ENCODE measurements at places on chromosomes 4 and X.

DNA sequence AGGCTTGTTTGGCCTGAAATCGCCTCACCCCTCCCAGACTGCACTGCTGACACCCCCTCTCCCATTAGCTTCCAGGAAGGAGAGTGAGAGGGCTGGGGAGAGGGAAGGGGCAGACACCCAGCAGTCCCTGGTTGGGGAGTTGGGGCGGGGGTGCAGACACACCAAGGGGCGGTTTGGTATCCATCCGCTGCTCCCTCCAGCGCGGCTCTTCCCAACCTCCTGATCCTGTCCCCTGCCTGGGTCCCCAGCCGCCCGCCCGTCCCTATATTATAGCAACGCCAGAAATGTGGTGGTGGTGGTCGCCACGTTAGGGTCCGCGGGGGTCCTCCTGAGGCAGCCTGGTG lies 24.9 kb downstream of the GPRASP3 start:
- H3K27me3 ChIP-seq = peaks cover 2% of the 10 kb centered on the region
- no peak overlapping the region for H3K27ac ChIP-seq
- H3K4me3 ChIP-seq = peak overlapping the region; percentile 50
- peaks cover 3% of the 10 kb centered on the region for H3K4me1 ChIP-seq
- no peaks in the 10 kb centered on the region for H3K36me3 ChIP-seq

DNA sequence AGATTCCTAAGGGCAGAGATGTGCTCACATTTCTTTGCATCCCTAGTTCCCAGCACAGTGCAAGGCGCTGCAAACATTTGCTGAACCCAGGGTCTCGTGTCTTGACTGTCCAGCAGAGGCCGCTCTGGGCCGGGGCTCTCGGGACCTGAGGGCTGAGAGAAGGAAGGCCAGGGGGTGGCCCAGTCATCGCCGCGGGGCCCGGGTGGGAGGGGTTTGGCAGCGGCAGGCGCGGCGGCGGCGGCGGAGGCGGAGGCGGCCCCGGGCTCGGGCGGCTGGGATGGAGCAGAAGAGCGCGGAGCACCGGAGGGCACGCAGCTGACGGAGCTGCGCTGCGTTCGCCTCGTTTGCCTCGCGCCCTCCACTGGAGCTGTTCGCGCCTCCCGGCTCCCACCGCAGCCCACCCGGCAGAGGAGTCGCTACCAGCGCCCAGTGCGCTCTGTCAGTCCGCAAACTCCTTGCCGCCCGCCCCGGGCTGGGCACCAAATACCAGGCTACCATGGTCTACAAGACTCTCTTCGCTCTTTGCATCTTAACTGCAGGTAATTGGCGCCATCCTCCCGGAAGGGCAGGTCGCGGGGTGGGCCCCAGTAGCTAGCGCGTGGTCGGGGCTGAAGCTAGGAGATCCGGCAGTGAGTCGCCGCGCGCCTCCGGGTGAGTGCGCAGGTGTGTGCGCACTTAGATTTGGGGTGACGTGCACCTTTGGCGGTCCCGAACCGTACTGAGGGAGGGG lies at the start of gene PARM1:
Gene PARM1 (plus strand): TSS at position 285 of the 730 bp plus-strand sequence. CDS start 212 bp downstream, at position 497.
- peak; percentile 53 for DNase-seq
- H3K4me1 ChIP-seq = peaks cover 10% of the 10 kb centered on the region
- peaks cover 61% of the 10 kb centered on the region for H3K27me3 ChIP-seq

DNA sequence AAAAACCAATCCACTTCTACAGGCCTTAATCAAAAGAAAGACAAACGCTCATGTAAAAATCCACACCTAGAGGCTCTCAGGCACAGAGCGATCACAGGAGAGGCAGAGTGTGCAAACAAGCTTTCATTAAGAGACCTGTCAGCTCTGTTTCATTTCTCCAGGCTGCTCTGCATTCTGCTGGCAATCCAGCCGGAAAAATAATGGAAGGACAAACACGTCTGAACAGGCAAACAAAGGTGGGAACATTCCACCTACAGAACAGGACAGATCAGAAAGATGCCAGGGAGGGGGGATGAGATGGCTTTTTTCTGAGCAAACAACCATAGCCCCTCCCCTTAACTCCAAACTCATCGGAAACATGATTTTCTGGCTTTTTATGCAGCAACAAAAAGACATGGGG lies 9.7 kb downstream of the SOD3 start:
- no peaks in the 10 kb centered on the region for H3K36me3 ChIP-seq
- H3K4me3 ChIP-seq = no peak overlapping the region
- H3K4me1 ChIP-seq = no peaks in the 10 kb centered on the region
- DNase-seq = no peak
- peaks cover 18% of the 10 kb centered on the region for H3K27me3 ChIP-seq
- no peak overlapping the region for H3K27ac ChIP-seq

DNA sequence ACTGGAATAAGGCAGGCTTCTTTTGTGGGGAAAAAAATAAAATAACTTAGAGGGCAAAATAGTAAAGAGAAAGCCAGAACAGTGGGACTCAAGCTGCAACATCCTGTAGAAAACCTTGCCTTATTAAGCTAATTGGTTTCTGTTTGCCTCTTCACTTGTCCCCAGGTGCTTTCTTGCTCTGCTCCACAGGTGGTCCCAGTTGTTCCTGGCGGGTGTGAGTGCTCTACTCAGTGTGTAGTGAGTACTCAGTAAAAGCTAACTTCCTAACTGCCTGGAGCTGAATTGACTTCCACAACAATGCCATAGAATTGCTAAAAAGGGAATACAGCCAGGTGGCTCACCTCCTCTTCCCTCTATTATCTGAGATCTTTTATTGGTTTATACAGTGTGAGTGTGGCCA lies 930.2 kb downstream of the C4orf33 start:
- no peaks in the 10 kb centered on the region for H3K4me1 ChIP-seq
- H3K4me3 ChIP-seq = no peak overlapping the region
- no peaks in the 10 kb centered on the region for H3K27me3 ChIP-seq
- no peak for DNase-seq
- no peaks in the 10 kb centered on the region for H3K36me3 ChIP-seq

GRCh38 chr4:79678472-79679202 lies 270.6 kb upstream of the GK2 start:
- peak; percentile 34 for DNase-seq
- peaks cover 6% of the 10 kb centered on the region for H3K27me3 ChIP-seq
- peak overlapping the region; percentile 17 for H3K4me3 ChIP-seq

GRCh38 chr4:148170408-148171365 lies 271.5 kb downstream of the NR3C2 start:
- no peaks in the 10 kb centered on the region for H3K27me3 ChIP-seq
- peaks cover 3% of the 10 kb centered on the region for H3K4me1 ChIP-seq
- H3K36me3 ChIP-seq = no peaks in the 10 kb centered on the region
- DNase-seq = no peak
- no peak overlapping the region for H3K27ac ChIP-seq
- H3K4me3 ChIP-seq = no peak overlapping the region

DNA sequence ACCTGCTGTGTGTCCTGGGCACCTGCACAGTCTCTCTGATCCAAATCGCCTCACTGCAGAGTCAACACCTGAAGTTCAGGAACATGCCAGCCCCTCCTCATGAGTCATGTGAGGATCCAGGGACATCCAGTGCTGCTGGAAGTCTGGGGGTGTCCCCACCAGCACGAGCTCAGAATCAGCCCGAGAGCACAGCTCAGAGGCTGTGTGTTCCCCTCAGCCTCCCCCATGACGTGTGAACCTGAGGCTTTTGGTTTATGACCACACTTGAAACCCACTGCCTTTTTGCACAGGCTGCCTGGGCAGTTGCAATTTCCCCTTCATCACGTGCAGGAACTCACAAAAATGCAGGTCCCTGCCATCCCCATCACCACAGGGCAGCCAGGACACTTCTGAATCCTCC lies 47.1 kb downstream of the PPP2R2C start:
- H3K4me3 ChIP-seq = no peak overlapping the region
- DNase-seq = no peak
- H3K4me1 ChIP-seq = no peaks in the 10 kb centered on the region
- no peak overlapping the region for H3K27ac ChIP-seq
- H3K27me3 ChIP-seq = no peaks in the 10 kb centered on the region
- H3K36me3 ChIP-seq = no peaks in the 10 kb centered on the region

- H3K4me3 ChIP-seq = no peak overlapping the region
- H3K4me1 ChIP-seq = peaks cover 8% of the 10 kb centered on the region
- no peak overlapping the region for H3K27ac ChIP-seq
- H3K36me3 ChIP-seq = no peaks in the 10 kb centered on the region
- no peak for DNase-seq
These were observed 32.0 kb upstream of the KIAA0232 start for GRCh38 chr4:6750286-6751221.

DNA sequence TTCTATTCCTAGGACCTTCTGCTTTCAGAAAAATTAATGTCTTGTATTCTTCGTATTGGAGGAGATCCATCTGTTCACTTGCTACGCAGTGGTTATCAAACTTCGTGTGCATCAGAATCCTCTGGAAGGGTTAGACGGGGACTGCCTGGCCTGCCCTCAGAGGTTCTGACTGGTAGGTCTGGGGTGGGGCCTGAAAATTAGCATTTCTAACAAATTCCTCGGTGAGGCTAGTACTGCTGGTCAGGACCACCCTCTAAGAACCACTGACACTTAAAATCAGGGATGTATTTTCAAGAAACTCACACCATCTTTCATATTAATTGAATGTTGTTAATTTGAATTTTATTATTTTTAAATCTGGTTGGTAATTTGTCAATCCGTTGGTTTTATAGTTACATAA lies 63.0 kb downstream of the MAPK10 start:
- H3K27me3 ChIP-seq = no peaks in the 10 kb centered on the region
- H3K4me1 ChIP-seq = no peaks in the 10 kb centered on the region
- H3K36me3 ChIP-seq = no peaks in the 10 kb centered on the region
- H3K4me3 ChIP-seq = no peak overlapping the region
- DNase-seq = no peak

DNA sequence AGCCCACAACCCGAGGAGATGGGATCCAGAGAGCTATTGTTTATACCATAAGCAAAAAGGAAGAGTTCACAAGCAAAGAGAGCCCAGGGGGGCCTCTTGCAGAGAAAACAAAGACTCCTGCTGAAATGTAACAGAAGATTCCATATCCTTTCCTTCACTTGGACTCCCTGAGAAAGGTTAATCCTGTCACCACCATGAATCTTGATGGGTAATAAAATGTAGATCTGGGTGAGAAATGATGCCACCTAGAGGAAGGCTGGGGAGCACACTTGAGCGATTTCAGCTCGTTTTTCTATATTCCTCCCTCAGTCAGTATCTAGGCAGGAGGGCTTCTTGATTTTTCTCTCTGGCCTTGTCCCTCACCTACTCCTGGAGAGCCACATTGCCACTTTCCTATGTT lies 10.2 kb upstream of the KCNE5 start:
- no peak overlapping the region for H3K27ac ChIP-seq
- no peak for DNase-seq
- peaks cover 18% of the 10 kb centered on the region for H3K36me3 ChIP-seq
- H3K4me1 ChIP-seq = peaks cover 17% of the 10 kb centered on the region
- no peak overlapping the region for H3K4me3 ChIP-seq

GRCh38 chr4:17309567-17310268 lies 202.2 kb downstream of the QDPR start:
- H3K36me3 ChIP-seq = no peaks in the 10 kb centered on the region
- peaks cover 7% of the 10 kb centered on the region for H3K27me3 ChIP-seq
- peaks cover 5% of the 10 kb centered on the region for H3K4me1 ChIP-seq
- H3K4me3 ChIP-seq = no peak overlapping the region
- no peak for DNase-seq

- H3K4me3 ChIP-seq = no peak overlapping the region
- H3K4me1 ChIP-seq = peaks cover 36% of the 10 kb centered on the region
These were observed 43.5 kb downstream of the CLCN3 start for GRCh38 chr4:169663831-169664230.

DNA sequence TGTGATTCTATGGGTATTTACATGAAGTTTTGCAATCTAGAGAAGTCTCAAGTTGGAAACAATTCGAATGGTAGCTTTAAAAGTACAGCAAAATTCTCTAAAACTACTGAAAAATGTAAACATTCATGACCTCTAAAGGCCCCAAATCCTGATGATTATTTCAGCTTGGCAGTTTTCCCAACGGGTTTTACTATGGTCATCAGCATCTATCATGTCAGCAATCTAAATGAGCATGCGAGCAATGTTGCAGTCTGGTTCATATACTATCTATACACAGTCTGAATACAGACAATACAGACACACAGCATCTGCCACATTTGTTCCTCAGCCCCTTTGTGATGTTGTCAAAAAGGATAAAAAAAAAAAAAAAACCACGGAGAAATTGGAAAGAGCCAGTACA lies 790.3 kb upstream of the HTR2C start:
- no peak overlapping the region for H3K27ac ChIP-seq
- no peaks in the 10 kb centered on the region for H3K27me3 ChIP-seq
- no peaks in the 10 kb centered on the region for H3K4me1 ChIP-seq
- no peak for DNase-seq

- peaks cover 22% of the 10 kb centered on the region for H3K36me3 ChIP-seq
- no peak overlapping the region for H3K27ac ChIP-seq
- H3K27me3 ChIP-seq = no peaks in the 10 kb centered on the region
- no peak for DNase-seq
These were observed 109.6 kb downstream of the PDE5A start for GRCh38 chr4:119518915-119519410.

DNA sequence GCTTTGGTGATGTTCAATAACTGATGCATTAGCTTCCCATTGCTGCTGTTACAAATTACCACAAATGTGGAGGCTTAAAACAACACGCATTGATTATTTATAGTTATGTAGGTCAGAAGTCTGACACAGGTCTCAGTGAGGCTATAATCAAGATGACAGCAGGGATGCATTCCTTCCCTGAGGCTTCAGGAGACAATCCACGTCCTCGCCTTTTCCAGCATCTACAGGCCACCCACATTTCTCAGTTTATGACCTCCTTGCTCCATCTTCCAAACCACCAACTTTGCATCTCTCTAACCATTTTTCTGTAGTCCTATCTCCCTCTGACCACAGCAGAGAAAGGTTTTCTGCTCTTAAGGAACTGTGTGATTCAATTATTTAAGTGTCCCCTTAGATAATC lies 92.5 kb downstream of the GASK1B start:
- H3K36me3 ChIP-seq = no peaks in the 10 kb centered on the region
- no peak for DNase-seq

DNA sequence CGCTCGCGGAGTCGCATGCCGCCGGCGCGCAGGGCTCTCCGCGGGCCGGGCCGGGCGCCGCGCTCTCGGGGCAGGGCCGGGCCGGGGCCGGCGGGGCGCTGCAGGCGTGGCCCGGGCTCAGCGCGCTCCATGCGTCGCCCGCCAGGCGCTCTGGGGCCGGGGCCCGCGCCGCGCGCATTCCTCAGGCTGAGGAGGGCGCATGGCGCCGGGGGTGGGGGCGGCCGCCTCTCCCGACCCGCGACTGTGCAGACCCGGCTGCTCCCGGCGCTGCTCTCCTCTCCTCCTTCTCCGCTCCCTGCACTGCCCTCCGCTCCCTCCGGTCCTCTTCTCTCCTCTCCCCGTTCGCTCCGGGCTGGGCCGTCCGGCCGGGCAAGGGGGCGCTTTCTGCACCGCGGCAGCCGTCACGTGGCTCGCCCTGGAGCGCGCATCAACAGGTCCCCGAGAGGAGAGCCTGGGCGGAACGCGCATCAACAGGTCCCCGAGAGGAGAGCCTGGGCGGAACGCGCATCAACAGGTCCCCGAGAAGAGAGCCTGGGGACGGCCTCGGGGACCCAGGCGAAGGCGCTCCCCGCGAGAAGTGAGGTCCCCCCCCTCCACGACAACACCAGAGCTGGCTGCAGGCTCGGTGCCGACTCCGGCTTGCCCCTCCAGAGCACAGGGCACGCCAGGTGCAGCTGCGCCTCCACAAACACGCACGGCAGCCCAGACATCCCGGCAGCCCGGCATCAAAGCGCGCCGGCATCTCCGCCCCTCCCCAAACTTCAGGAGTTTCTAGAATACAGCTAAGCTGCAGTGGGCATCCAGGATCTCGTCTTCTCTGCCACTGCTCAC lies 12.9 kb downstream of the PPP2R3B start:
- H3K27me3 ChIP-seq = peaks cover 43% of the 10 kb centered on the region
- H3K27ac ChIP-seq = no peak overlapping the region
- peak overlapping the region; percentile 67 for H3K4me3 ChIP-seq
- H3K36me3 ChIP-seq = peaks cover 3% of the 10 kb centered on the region
